Astrocyte (in vitro differentiated cells and primary cell): ENCODE measurements at places on chromosomes 4 and X.
A peak's percentile ranks its signal among the peaks of the same experiment; 100 is the strongest.

DNA sequence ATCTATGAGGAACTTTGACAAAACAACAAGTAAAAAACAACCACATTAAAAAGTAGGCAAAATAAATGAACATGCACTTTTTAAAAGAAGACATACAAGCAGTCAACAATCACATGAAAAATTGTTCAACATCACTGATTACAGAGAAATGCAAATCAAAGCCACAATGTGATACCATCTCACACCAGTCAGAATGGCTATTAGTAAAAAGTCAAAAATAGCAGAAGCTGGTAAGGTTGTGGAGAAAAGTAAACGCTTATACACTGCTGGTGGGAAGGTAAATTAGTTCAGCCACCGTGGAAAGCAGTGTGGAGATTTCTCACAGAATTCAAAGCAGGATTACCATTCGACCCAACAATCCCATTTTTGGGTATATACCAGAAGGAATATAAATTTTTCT, 17.0 kb upstream of the LNX1 start:
- no peaks in the 10 kb centered on the region for H3K36me3 ChIP-seq
- no peaks in the 10 kb centered on the region for H3K27me3 ChIP-seq
- no peak overlapping the region for H3K27ac ChIP-seq
- DNase-seq: no peak

DNA sequence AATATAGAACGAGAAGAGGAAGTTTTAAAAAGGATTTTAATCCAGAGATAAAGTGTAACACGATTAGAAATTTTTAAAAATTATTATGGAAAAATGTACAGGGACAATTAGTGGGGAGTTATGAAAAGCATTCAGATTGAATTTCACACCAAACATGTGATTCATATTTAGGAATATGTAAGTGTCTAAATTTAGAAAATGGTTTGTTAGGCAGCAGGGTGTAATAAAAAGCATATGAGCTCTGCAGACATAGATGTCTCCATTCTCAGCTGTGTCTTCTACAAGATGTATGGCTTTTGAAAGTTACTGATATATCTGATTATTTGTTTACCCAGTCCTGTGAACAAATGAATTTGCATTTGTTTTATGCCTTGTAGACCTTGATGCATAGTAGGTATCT, 638.9 kb upstream of the AGA start:
- no peak for DNase-seq
- H3K4me3 ChIP-seq: no peak overlapping the region
- no peak overlapping the region for H3K27ac ChIP-seq
- no peaks in the 10 kb centered on the region for H3K36me3 ChIP-seq

DNA sequence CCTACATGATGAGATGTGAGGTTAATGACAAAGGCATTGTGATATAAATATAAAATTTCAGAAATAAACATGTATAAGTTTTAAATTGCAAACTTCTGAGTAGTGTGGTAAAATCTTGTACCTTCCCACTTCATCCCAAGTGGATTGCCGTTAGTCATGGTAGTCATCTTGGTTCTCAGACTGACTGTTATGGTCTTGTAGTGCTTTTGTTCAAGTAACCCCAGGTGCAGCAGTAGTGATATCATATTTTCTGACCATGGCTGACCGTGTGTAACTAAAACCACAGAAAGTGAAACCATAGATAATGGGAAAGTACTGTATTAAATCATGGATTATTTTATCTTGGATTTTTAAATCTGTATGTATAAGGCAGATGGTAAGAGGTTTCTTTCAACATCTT, 74.8 kb upstream of the SLIT2 start:
- peak; percentile 56 for DNase-seq
- no peak overlapping the region for H3K4me3 ChIP-seq
- H3K4me1 ChIP-seq: no peaks in the 10 kb centered on the region
- H3K27ac ChIP-seq: no peak overlapping the region
- H3K27me3 ChIP-seq: no peaks in the 10 kb centered on the region

DNA sequence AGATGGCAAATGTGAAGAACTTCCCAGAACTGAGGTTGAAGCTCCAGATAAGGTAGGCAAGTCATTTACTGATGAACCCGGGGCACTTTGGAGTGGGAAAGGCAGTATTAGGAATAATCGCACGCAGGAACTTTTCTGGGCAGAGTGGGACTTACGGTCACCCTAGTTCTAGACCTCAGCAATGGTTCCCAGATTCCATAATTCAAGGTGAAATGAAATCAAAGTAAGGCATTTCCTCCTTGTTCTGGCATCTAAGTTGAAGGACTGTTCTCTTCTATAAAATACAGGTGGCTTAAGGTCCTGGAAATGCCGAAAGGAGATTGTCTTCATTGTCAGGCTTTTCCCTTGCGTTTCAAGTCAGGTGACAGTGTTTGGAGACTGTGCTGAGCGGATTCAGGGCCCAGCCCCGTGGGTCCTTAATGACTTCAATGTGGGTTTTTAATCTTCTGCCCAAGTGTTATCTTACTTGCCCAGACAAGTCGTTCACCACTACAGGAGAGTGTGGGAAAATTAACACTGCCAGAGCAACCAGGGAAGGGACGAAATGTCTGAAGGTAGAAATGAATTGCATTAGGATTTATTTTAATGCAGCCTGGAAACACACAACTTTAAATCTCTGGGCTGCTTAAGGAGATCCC, 52.1 kb upstream of the STOX2 start:
- no peaks in the 10 kb centered on the region for H3K36me3 ChIP-seq
- DNase-seq: no peak
- H3K27me3 ChIP-seq: no peaks in the 10 kb centered on the region
- H3K4me1 ChIP-seq: no peaks in the 10 kb centered on the region

- H3K27ac ChIP-seq: no peak overlapping the region
- no peak for DNase-seq
- H3K4me3 ChIP-seq: no peak overlapping the region
- no peaks in the 10 kb centered on the region for H3K4me1 ChIP-seq
These were observed 380.6 kb upstream of the NR3C2 start for GRCh38 chr4:148822572-148823418.

- H3K27me3 ChIP-seq: no peaks in the 10 kb centered on the region
- H3K36me3 ChIP-seq: no peaks in the 10 kb centered on the region
- DNase-seq: no peak
- H3K4me1 ChIP-seq: no peaks in the 10 kb centered on the region
These were observed 25.6 kb downstream of the ZMAT1 start for GRCh38 chrX:101906136-101906796.

DNA sequence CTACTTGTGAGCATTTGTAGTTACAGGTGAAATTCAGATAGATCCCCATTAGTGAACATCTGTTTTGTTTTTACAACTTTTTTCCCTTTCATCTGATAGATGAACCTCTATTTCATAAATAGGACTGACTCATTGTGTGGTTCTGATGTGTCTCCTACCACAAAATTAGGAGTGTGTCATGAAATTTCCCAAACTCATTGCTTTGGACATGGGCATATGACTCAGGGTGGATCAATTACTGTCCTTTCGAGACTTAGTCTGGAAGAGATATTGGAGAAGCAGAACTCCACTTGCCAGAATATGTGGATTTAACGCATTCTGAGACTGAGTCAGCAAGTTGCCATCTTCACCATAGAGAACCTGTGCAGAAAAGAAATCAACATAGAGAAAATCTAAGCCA, 53.5 kb upstream of the PCDH10 start:
- H3K27ac ChIP-seq: no peak overlapping the region
- DNase-seq: peak; percentile 71
- H3K4me1 ChIP-seq: no peaks in the 10 kb centered on the region
- H3K36me3 ChIP-seq: no peaks in the 10 kb centered on the region
- no peaks in the 10 kb centered on the region for H3K27me3 ChIP-seq

DNA sequence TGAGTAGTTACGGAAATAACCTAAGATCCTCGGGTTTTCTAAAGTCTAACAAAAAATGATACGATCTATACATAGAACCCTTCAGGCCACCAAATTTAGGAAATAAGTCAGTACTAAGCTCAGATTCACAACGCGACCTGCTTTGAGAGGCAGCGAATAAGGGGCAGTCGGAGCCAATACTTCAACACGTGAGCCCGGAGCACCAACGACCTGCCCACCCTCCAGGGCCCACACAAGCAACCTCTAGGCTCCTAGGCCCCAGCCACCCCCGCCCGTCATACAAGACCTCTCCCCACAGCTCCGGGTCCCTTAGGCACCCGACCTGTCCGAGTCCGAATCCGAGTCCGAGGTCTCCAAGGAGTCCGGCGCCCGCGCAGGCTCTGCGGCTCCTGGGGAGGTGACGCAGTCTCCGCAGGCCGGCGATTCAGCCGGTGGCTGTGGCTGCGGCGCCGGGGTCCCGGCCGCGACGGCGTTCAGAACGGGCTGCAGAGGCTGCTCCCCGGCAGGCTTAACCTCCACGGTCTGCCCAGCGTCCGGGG, 580 bp downstream of the NAF1 start:
- peaks cover 8% of the 10 kb centered on the region for H3K36me3 ChIP-seq
- peak overlapping the region; percentile 95 for H3K27ac ChIP-seq
- H3K27me3 ChIP-seq: no peaks in the 10 kb centered on the region
- peak overlapping the region; percentile 77 for H3K4me3 ChIP-seq
- DNase-seq: peak; percentile 41
